Activated T-helper 1 cell treated with anti-CD3 and anti-CD28 coated beads, Interleukin-2, amount 50 U/mL, for 16 hours (primary cell): ENCODE measurements at places on chromosomes 4 and X.
A peak's percentile ranks its signal among the peaks of the same experiment; 100 is the strongest.

- no peak for DNase-seq
Measured at GRCh38 chr4:144647590-144647989, 1.6 kb downstream of the HHIP start.

GRCh38 chr4:7041801-7042502 is 1.2 kb upstream of the TADA2B start:
- no peak for DNase-seq

DNA sequence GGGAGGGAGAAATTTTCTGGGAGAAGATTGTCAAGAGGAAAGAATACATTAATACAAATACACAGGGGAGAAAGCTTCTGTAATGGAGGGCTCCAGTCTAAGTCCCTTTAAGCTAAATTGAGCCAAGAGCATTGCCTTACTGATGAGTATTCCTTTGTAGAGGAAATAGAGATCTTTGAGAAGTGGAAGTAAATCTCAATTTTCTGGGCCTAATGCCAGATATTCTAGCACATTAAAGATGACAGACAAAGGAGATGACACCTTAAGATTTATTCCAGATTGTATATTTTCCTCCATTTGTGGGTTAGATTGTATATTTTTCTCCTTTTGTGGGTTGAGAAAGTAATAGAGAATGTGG is 28.5 kb upstream of the SMAD1 start:
- DNase-seq: no peak

DNA sequence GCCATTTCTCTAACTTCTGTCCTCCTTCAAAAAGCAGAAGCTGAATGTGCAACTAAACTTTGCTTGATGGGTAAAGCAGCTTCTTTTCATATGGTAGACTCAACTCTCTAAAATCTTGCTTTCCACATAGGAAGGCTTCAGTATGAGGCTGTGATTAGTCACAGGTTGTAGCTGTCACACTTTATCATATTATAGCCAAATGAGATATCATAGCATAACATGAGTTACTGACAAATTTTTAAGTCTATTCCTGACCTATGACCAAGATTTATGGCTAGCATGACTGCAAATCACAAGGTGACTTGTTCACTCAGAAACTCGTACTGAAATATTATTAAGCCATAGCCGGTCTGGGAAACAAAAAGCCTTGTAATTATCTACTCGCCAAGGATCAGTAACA is 998.6 kb downstream of the RPA4 start:
- DNase-seq: no peak

GRCh38 chr4:8730681-8731080 is 138.1 kb downstream of the CPZ start:
- DNase-seq: no peak

DNA sequence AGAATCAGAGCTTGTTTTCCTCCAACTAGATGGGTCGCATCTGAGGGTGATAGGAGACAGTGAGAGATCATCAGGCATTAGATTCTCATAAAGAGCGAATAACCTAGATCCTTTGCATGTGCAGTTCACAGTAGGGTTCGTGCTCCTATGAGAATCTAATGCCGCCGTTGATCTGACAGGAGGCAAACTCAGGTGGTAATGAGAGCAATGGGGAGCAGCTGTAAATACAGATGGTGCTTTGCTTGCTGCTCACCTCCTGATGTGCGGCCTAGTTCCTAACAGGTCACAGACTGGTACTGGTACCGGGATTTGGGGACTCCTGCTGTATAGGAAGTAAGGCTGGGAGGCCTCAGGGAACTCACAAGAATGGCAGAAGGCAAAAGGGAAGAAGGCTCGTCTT is 276.5 kb downstream of the FAT4 start:
- DNase-seq: no peak

- no peak for DNase-seq
Measured at GRCh38 chr4:182547435-182547834, 304.2 kb downstream of the TENM3 start.

DNA sequence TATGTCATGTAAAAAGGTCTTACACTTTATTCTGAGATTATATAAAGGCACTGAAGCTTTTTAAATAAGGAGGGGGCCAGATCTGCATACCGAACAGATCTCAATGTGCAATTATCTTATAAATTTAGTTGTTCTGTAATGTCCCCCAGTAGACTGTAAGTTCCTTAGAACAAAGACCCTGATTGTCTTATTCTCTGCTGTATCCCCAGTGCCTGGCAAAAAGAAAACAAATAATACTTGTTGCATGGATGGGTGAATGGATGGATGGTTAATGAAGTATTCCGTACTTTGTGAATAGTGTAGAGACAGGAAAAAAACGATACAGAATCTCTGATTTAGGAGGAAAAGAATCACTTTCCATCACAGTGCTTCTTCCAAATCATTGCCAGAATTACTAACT is 141.5 kb downstream of the CHM start:
- DNase-seq: no peak

DNA sequence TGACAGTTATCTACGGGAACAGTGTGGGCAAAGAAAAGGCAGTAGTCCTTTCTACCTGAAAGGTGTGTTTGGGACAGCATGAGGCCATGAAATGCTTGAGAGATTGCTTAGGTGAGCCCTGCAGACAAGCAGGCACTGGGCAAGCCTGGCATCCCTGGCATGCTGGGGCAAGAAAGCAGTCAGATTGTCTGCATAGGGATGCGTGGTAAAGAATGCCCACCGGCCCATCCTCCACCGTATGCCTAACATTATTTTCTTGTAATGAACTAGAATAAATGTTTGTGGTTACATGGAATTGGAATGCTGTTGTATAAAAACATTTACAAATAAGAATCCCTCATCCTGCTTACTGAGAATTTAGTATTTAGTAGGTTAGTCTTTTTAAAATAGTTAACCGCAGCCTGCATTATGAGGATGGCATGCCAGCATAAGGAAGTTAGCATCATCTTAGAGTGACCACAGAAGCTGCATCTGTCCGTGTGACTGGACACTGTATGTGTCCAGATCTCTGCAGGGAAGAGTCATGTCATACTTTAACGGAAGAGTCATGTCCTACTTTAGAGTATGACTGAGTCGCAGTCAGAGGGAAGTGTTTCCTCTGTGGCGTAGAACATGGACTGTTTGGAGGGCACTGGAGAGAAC is 18.9 kb downstream of the ZBTB49 start:
- DNase-seq: no peak

DNA sequence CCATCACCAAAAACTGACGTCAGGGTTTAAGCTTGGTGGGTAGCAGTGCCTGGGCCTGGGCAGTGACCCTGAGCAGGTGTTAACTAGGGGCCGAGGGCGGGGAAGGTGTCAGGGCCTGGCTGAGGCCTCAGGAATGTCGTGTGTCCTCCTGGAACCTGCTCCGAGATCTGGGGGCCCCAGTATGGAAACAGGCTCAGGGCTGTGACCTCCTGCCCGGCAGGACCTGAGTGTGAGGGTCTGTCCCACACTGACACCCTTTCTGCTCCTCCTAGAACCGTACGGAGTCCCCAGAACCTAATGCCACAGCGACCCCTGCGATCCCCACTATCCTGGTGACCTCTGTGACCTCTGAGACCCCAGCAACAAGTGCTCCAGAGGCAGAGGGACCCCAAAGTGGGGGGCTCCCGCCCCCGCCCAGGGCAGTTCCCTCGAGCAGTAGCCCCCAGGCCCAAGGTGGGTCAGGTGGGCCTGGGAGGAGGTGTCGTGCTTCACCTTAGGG is 741 bp downstream of the HGFAC start:
- no peak for DNase-seq

DNA sequence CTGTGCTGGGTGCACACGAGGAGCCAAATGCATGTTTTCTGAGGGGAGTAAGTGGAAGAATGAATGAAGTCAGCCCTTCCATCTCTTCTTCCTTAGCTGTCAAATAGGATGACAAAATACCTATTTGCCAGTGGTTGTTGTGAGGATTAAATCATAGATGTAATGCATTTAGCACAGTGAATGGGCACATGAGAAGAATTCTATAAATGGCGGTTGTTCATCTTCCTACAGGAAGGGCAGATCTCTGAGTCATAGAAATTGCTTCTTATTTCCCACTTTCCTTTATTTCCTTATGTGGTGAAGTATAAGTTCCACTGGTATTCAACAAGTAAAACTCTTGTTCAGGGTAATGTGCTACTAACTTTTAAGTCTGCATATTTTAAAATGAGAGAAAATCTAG is 83.1 kb downstream of the SORBS2 start:
- no peak for DNase-seq

GRCh38 chr4:102543030-102543928 is 42.1 kb downstream of the NFKB1 start:
- DNase-seq: no peak

DNA sequence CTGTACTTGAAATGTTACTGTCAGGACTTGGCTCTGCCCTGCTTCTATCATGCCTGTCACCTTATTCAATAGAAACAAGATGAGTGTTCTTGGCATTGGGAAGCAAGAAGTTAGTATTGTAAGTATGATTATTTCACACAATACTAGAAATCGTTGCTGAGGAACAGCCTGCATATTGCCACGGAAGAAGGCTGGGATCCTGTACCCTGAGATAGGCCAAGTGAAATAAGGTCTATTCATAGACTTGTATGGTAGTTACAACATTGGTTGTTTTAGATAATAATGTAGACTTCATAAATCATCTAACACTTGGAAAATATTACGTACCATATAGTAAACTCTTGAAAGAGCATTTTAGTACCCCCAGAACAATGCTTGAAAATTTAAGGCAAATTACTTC is 215.9 kb downstream of the DMD start:
- no peak for DNase-seq

GRCh38 chr4:94934864-94935263 is 177.1 kb downstream of the BMPR1B start:
- DNase-seq: no peak

- DNase-seq: no peak
Measured at GRCh38 chrX:150348365-150348764, 14.8 kb upstream of the MAMLD1 start.

GRCh38 chrX:2500803-2501558 is at the start of the genes DHRSX and ZBED1:
Gene DHRSX, minus strand, starts transcription at chrX:2500976. Its CDS starts 51 bp downstream, at chrX:2500925.
Gene ZBED1, minus strand, starts transcription at chrX:2500976. Its CDS starts 10,257 bp downstream, at chrX:2490719.
- DNase-seq: peak; percentile 27

GRCh38 chr4:186957952-186958555 is 234.4 kb upstream of the FAT1 start:
- DNase-seq: no peak

GRCh38 chr4:3134201-3134600 is 59.7 kb downstream of the HTT start:
- DNase-seq: no peak

DNA sequence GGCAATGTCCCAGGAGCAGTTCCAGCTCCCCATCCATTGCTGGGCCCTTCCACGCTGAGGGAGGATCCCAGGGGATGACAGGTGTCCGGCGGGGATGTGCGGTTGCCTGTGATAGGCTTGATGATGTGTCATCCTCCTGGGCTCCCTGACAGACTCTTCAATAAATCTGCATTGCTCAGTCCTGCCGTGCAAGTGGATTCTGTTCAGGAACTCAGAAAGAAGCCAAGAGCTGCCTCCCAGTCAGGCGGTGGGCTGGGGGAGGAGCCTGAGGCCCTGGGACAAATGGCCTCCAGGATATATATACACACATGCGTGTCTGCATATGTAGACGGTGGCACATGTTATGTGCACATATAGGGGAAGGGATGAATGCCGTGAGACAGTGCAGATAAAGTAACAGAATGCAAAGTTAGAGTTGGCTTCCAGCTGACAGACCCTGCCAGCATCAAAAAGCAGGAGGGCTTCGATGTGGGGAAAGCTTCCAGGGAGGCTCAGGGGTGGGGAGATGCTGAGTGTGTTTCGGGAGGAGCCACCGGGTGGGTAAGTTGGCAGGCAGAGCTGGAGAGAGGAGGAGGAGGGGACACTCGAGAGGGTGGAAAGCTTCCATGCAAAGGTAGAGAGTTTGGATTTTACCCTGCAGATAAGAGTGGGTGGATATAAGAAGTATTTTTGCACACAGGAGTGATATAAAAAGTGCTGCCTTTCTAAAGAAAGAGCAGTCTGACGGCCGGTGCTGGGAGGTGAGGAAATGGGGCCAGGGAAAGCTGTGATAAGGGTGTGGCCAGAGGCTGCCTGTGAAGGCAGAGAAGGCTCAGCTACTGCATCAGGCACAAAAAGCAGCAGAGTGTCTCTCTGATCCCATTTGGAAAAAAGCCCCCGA is 28.5 kb upstream of the CRMP1 start:
- no peak for DNase-seq

GRCh38 chr4:159021597-159022385 is 81.1 kb upstream of the RAPGEF2 start:
- no peak for DNase-seq

- DNase-seq: no peak
Measured at GRCh38 chrX:39525758-39526157, 572.0 kb downstream of the BCOR start.

DNA sequence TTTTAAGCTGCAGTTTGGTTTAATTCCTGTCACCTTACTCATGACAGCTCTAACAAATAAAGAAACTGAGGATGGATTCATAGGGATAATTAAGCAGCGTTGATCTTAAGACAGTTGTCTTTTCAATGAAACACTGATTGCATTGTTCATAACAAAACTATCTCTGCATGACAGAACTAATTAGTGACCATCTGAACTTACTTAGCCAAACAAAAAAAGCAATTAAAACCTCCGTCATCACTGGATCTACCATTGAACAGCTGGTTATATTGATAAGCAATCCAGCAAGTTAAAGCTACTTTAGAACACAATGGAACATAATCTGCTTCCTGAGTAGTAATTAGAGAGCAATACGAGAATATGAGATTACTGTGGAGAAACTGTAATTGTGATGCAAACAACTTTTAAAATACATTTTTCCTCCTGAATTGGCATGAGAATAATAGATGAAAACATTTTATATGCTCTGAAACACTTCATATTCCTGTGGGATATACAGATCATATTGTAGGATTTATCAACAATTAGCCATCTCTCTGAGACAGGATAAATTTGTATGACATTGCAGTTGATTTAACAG is 2576.8 kb downstream of the PCDH7 start:
- no peak for DNase-seq

DNA sequence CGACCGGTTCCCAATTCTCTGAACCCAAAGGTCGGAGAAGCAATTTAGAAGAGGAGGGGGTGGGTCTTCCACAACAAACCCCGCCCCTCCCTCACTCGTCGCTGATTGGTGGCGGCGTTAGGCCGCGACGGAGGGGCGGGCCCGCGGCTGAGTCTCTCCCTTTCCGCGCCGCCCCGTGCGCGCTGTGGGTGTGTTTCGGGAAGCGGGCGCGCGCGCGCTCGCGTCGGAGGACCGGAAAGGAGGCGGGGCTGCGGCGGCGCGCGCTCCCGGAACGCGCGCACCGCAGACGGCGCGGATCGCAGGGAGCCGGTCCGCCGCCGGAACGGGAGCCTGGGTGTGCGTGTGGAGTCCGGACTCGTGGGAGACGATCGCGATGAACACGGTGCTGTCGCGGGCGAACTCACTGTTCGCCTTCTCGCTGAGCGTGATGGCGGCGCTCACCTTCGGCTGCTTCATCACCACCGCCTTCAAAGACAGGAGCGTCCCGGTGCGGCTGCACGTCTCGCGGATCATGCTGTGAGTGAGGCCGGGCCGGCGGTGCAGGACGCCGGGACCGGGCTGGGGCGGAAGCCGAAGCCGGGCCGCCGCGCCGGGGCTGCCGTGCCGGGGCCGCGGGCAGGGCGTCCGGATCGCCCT is at the start of gene SPCS3:
Gene SPCS3, plus strand, starts transcription at position 263 of the 636 bp plus-strand sequence. Its CDS starts 111 bp downstream, at position 374.
- DNase-seq: peak; percentile 88
